ENCODE measurements at places on chromosomes 7 and 10.

- DNase-seq = peak; percentile 69
These were observed 1.2 kb downstream of the MARCHF5 start for GRCh38 chr10:92291921-92292845.

DNA sequence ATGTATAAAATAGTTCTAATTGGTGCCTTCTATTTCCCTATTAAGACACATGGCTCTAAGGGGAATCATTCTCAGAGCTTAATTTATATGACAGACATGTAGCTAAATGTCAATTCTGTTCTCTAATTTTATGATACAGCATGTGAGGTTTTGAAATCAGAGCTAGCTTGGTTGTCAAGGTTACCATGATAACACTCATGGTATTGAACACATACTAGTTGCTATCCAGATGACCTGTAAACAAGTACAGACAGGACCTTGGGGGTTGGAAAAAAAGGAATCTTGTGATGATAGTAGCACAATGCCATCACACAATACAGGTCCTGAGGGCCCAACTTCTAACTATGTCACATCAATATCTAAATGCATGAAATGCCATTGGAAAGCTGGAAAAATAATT, 49.2 kb downstream of the RHOBTB1 start:
- no peak for DNase-seq

GRCh38 chr10:88491314-88491713, 91.8 kb downstream of the RNLS start:
- DNase-seq = peak; percentile 76

DNA sequence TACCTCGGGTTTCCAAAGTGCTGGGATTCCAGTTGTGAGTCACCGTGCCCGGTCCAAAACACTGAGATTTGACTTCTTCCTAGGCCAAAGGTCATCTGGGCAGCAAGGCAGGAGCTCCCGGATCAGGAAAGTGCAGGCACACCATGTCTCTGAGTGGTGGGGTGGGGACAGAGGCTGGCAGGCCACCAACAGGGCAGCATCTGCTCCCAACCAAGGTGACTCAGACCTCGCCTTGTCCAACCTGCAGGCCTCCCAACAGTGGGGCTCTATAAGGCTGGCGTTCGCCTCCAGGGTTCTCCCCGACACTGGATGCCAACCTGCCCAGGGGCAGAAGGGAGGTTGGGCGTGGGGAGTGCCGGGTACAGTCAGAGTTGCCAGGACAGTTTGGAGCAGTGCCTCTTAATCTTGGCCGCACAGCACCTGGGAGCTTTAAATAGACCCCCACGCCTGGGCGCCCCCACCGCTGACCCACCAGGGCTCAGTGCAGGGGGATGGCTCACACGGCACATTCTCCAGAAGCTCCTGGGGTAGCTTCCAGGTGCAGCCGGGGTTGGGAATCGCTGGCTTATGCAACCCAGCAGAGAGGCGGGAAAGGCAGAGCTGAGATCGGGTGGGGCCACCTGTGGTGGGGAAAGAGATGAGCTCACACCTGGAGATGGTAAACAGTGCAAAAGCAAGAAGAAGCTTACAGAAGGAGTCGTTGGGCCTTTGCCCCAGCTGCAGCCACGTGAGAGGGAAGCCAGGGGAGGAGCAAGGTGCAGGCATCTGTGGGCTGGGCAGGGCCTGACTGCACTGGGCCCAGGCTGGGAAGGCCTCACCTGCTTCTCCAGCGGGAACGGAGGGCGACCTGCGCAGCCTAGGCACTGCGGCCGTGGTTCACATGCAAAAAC, 10.9 kb downstream of the CALML5 start:
- no peak for DNase-seq

- DNase-seq = no peak
These were observed 121.6 kb downstream of the MTPAP start for GRCh38 chr10:30227481-30227880.

DNA sequence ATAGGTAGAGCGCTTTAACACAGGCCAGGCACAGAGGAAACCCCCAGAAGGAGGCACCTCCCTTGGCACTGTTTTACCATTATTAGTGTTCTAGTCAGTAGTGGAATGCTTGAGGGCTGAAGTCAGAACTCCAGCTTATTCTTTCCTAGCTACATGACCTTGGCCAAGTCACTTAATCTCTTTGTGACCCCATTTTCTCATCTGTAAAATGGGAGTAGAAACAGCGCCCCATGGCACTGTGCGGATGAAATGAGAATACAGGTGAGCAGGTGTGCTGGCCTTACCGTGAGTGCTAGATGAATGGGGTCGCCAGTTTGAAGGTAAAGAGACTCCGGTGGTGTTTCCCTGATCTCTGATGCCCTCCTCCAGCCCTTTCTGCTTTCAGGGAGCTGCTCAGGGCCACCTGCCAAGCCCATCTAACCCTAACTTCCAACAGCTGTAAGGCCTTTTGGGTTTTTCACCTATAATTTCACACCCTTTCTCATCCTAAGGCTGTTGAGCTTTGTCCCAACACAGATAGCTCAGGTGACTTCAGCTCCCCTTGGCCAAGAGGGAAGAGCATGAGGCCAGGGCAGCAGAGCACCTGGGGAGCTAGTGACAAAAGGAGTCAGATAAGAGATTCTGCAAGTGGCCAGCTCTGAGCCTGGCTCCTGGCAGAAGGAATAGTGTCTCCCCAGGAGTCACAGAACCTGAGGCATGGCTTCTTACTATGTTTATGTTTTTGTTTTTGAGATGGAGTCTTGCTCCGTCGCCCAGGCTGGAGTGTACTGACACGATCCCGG, 76.8 kb downstream of the SH3PXD2A start:
- DNase-seq = no peak

GRCh38 chr10:104478380-104478779, 124.7 kb downstream of the CFAP58 start:
- DNase-seq = no peak

DNA sequence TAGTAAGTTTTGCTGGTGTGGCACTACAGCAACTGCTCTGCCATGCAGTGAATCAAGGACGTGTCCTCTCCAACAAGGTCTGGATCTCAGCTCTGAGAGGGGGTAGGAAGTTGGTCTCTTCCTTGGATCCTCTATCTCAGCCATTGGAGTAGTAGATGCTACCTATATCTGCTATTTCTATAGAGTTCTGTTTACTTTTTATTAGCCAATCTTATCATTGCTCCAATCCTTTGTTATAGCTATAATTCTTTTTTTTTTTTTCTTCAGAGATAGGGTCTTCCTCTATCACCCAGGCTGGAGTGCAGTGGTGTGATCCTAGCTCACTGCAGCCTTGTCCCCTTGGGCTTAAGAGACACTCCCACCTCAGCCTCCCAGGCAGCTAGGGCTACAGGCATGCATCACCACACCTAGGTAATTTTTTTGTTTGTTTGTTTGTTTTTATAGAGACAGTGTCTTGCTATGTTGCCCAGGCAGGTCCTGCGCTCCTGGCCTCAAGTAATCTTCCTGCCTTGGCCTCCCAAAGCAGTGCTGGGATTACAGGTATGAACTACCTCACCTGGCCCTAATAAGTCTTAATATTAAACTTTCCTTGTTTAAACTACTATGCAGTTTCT, 155.2 kb upstream of the ASAH2 start:
- DNase-seq = no peak

- DNase-seq = no peak
These were observed 141.6 kb upstream of the TCERG1L start for GRCh38 chr10:131452926-131453720.

Data from MV-4-11 (cell line).